Midbrain (tissue), 1 donor: ENCODE measurements at places on chromosomes 1 and 21.

- no peak for DNase-seq
These were observed 44.6 kb downstream of the WNT9A start for GRCh38 chr1:227903061-227903521.

- DNase-seq, result no peak
These were observed 3.5 kb upstream of the UTS2 start for GRCh38 chr1:7856345-7856744.

GRCh38 chr1:206716870-206717673 is 32.4 kb downstream of the MAPKAPK2 start:
- DNase-seq, result no peak

DNA sequence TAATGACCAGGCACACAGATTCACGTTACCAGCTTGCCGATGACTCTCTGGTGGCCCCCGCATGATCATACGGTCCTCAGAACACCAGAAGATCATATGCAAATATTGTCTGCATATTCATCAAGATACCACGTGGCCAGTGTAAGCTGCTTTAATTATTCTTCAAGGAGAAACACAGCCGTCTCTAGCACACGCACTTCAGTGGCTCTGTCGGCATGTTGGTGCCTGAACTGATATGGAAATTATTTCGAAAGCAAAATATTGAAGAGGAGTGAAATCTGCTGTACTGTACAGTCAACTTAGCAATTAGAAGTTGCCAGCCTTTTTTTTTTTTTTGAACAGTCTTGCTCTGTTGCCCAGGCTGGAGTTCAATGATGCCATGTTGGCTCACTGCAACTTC is 5.9 kb upstream of the KIF26B start:
- DNase-seq, result no peak

- DNase-seq, result no peak
These were observed 220.8 kb upstream of the ZP4 start for GRCh38 chr1:238111516-238111915.
